Effector memory CD8-positive, alpha-beta T cell (primary cell): ENCODE measurements at places on chromosomes 11 and 22.

DNA sequence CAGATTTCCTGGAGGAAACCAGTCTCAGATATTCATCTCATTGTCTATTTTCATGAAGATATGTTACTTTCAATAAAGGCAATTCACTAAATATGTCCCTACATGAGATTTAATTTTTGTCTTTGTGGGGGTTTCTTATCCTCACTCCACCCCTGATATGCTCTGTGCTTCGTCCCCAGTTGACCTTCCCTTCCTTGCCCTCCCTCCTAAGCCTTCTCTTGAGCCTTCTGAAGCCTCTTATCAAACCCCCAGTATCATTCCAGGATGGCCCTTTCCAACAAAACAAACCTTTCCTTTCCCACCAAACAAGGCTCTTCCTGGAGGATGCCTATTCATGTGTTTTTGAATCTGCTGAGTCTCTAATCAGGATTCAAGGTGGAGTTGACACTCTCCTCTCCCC is 44.8 kb downstream of the CSNK2A3 start:
- H3K27ac ChIP-seq, result no peak overlapping the region
- H3K27me3 ChIP-seq, result no peaks in the 10 kb centered on the region
- no peaks in the 10 kb centered on the region for H3K36me3 ChIP-seq
- no peak overlapping the region for H3K4me3 ChIP-seq

- H3K4me3 ChIP-seq, result no peak overlapping the region
- H3K36me3 ChIP-seq, result no peaks in the 10 kb centered on the region
- no peak overlapping the region for H3K27ac ChIP-seq
Measured at GRCh38 chr11:17472467-17472866, 4.2 kb downstream of the ABCC8 start.

- H3K4me1 ChIP-seq, result no peaks in the 10 kb centered on the region
- no peaks in the 10 kb centered on the region for H3K36me3 ChIP-seq
- no peak overlapping the region for H3K4me3 ChIP-seq
- no peak overlapping the region for H3K27ac ChIP-seq
Measured at GRCh38 chr11:41245184-41245583, 214.3 kb downstream of the LRRC4C start.

- no peak for DNase-seq
- H3K27me3 ChIP-seq, result peaks cover 46% of the 10 kb centered on the region
- H3K4me3 ChIP-seq, result no peak overlapping the region
- peaks cover 2% of the 10 kb centered on the region for H3K36me3 ChIP-seq
- no peak overlapping the region for H3K27ac ChIP-seq
Measured at GRCh38 chr11:13966486-13966885, 4.0 kb downstream of the SPON1 start.

DNA sequence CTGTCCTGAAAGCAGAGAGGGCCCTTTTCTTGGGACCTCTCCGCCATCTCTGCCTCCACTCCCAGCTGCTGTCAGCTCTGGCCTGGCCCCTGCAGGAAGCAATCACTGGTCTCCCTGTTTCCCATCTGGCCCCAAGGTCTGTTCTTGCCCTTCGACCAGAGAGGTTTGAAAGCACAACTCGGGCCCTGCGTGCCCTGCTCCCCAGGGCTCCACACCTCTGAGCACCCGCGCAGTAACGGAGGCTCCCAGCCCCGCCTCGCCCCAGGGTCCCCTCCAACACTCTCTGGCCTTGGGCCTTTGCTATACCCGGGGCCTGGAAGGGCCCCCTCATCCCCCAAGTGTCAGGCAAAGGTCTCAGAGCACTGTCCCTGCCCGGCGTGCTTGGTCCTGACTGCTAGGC is 7.8 kb upstream of the CD81 start:
- no peaks in the 10 kb centered on the region for H3K4me1 ChIP-seq
- H3K27ac ChIP-seq, result no peak overlapping the region
- no peak for DNase-seq

DNA sequence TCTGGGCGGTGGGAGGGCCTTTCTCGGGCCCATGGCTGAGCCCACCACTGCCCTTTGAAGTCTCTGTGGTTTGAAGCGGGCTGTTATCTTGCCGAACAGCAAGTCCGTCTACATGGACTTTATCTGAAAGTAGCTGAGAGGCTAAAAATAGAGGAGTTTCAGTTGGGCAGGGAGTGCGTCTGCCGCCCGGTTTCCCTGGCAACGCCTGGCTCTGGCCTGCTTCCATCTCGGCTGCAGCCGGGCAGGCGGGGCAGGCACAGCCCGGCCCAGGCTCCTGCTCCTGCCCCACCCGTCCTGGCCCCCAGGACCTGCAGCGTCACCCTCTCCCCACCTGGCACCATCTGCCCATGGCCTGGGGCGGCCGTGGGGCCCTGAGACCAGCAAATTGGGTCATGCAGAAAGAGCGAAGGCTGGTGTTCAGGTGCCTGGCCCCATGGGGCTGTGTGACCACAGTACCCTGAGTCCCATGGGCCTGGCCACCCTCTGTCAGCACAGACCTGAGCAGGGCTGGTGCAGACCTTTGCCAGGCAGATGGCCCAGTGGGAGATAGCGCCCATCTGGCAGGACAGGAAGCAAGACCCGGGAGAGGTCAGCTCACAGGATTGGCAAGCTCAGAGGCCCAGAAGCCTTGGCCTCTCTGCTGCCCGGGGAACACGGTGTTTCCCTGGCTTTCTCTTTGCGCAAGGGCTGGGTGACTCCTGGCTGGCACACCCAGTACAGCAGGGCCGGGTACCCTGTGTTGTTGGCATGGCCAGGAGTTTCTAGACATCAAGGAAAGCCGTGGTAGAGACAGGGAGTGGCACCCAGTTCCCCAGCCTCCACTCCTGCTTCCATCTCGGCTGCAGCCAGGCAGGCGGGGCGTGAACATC is 79.1 kb upstream of the KCNQ1OT1 start:
- H3K4me3 ChIP-seq, result no peak overlapping the region
- no peaks in the 10 kb centered on the region for H3K4me1 ChIP-seq
- H3K36me3 ChIP-seq, result peaks cover 3% of the 10 kb centered on the region
- H3K27ac ChIP-seq, result no peak overlapping the region

DNA sequence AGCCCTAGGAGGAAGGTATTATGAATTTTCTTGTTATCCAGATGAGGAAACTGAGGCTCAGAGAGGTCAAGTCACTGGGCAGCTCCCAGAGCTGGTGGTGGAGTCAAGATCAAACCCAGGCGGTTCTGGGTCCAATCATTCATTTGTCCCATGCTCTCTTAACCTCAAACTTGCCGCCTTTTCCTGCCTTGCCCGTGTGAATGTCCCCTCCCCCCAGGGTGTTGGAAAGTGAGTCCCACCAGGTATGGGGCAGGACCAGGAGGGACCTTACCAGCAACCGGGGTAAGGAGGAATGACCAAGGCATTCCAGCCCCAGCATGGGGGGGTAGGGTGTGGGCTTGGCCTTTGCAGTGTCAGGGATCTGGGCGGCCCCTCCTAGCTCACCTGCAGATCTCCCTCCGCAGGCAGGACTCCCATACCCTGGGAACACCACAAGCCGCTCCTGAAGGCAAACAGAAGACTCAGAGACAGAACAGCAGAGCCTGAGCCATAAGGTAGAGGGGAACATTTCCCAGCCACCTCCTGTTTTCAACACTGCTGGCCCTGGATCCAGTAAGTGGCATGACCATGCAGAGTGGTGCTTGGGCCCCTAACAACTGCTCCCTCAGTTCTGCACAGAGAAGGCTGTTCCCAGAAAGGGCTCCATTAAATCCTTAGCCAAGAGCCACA is 41.2 kb upstream of the SYT7 start:
- peaks cover 45% of the 10 kb centered on the region for H3K27me3 ChIP-seq
- no peaks in the 10 kb centered on the region for H3K4me1 ChIP-seq
- no peaks in the 10 kb centered on the region for H3K36me3 ChIP-seq
- DNase-seq, result no peak

DNA sequence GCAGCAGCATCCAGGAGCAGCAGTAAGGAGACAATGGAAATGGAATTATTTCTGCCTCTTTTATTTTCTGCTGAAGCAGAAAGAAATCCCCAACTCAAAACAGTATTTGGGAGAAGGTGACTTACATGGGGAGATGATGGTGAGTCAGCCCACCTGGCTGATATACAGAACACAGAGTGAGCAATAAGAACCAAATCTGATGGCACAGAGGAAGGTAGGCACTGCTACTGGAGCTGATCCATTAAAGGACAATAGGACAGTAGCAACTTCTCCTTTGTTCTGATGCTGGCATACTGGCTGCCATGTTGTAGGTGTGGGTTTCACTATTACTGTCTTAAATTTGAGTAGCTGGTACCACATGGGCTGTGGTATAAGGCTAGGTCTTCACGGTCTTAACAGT is 45.2 kb downstream of the CLPB start:
- peaks cover 7% of the 10 kb centered on the region for H3K4me1 ChIP-seq
- no peak for DNase-seq
- H3K36me3 ChIP-seq, result no peaks in the 10 kb centered on the region
- no peak overlapping the region for H3K4me3 ChIP-seq
- H3K27ac ChIP-seq, result peak overlapping the region; percentile 22
- H3K27me3 ChIP-seq, result no peaks in the 10 kb centered on the region

DNA sequence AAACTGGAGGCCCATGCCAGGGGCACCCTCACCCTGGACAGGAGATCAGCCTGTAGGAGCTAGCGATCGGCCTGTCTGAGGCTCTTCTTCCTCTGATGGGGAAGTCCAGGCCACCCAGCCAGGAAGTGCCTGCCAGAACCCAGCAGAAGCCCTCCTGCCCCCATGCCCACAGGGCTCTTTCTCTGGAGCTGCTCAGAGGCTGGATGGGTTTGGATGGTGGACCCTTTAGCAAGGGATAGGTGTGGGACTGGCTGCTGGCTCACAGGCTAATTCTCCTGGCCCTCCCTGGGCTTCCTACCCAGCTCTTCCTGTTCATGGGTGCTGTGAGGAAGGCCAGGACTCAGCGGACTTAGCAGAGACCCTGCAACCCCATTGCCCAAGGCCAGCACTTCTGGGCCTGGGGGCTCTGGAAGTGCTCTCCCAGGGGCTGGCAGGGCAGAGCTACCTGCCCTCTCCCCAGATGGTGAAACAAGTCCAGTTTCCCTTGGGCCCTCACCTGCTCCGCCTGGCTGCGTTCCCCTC is 7.6 kb downstream of the FXYD2 start:
- H3K27ac ChIP-seq, result peak overlapping the region; percentile 92
- peaks cover 11% of the 10 kb centered on the region for H3K36me3 ChIP-seq
- H3K4me3 ChIP-seq, result peak overlapping the region; percentile 53
- peaks cover 43% of the 10 kb centered on the region for H3K4me1 ChIP-seq
- no peak for DNase-seq
- H3K27me3 ChIP-seq, result no peaks in the 10 kb centered on the region

DNA sequence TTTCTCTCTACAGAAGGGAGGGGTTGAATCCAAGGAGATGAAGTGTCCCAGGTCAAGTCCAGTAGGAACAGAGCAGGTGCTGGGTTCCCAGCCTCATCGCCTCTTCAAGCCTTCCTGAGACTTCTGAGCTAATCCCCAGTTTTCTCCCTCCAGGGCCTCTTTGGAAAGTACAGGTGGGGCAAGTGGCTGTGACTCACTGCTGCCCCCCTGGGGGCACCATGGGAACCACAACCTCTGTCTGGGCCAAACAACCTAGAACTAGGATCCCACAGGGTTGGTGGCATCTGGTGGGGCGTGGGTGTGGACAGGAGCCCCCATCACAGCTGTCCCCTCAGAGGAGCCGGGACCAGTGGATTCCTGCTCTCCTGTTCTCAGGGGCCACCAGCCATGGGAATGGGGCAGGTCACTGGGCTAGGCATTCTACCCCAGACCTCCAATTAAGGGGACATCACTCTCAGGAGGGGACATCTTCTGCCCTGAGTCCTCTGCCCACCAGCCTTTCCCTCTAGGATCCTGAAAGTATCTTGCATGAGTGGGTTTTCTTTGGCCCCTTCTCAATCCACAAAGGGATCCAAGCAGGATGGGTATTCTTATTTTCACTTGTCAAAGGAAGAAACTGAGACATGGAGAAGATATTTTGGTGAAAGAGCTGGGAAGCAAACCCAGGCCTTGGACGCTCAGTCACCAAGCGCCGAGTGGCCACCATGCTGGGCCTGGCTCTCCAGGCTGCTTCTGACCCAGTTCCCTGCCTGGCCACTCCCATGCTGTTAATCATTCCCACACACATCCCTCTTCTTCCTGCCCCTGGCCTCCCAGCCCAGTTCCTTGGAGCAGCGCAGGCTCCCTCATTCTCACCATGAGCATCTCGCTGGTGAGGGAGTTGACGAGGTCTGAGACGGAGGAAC is 23.8 kb downstream of the LRRC10B start:
- no peaks in the 10 kb centered on the region for H3K36me3 ChIP-seq
- H3K27me3 ChIP-seq, result peaks cover 48% of the 10 kb centered on the region
- DNase-seq, result peak; percentile 31
- no peaks in the 10 kb centered on the region for H3K4me1 ChIP-seq
- H3K27ac ChIP-seq, result peak overlapping the region; percentile 28

DNA sequence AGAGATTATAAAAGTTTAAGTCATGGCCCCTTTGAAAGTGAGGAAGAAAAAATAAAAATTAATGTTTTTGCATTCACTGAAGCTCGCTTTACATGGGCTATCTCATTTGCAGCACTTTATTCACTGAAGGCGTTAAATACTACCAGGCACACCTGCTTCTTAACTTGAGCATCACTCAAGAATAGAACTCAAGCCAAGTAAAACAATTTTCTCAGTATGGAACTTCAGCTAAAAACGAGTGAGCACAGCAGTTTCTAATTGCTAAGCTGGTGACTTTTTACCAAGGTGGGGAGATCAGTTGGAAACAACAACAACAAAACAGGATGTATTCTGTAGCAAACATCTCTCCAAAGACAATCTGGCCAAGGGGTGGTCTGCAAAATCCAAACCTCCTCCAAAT is 405.6 kb downstream of the RAB38 start:
- no peak for DNase-seq
- no peaks in the 10 kb centered on the region for H3K36me3 ChIP-seq
- H3K4me3 ChIP-seq, result no peak overlapping the region
- no peak overlapping the region for H3K27ac ChIP-seq

DNA sequence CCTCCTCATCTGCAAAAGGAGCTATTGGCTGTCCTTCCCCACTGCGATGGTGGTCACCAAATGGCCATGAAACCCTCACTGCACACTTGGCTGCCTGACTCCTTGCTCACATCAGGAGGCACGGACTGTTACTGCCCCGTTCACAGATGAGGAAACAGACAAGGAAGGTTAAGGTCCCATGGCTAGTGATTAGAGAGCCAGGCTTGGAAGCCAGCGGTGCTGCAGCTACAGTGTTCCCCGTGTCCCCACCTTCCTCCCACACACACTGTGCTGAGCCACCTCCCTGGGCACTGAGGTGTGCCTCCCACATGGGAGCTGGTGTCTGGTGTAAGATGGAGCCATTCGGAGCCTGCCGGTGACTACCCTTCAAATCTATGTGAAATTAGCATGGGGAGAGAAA is 2.6 kb downstream of the ARHGAP8 start:
- no peak overlapping the region for H3K27ac ChIP-seq
- peaks cover 8% of the 10 kb centered on the region for H3K4me1 ChIP-seq
- no peak for DNase-seq
- peaks cover 71% of the 10 kb centered on the region for H3K27me3 ChIP-seq
- no peaks in the 10 kb centered on the region for H3K36me3 ChIP-seq

DNA sequence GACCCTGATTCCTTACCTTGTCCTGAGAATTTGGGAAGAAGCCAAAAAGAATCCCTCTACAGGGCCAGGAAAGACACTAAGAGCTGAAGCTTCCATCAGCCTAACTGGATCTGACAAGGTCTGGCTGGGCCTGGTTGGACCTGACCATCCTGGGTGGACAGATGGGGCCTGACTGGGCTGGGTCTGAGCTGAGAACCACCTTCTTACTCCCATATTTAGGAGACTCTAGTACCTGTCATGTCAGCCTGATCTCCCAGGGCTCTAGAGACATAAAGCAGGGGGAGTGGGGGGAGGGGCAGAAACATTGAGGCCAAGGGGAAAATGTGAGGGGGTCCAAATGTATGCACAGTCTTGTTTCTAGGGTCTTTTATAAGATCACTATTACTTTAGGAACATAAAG is 129.9 kb downstream of the BUD13 start:
- no peak overlapping the region for H3K27ac ChIP-seq
- H3K36me3 ChIP-seq, result no peaks in the 10 kb centered on the region
- peaks cover 15% of the 10 kb centered on the region for H3K27me3 ChIP-seq
- no peak for DNase-seq
